Cortex of kidney (tissue), 1 donor: ENCODE measurements at places on chromosomes 2 and 18.

GRCh38 chr2:153110486-153110885 lies 368.1 kb downstream of the RPRM start:
- no peak for DNase-seq

- DNase-seq: no peak
Observed at GRCh38 chr2:205816268-205816667, 134.0 kb downstream of the NRP2 start.

GRCh38 chr2:168929031-168929430 lies 27.9 kb downstream of the G6PC2 start:
- DNase-seq: no peak

DNA sequence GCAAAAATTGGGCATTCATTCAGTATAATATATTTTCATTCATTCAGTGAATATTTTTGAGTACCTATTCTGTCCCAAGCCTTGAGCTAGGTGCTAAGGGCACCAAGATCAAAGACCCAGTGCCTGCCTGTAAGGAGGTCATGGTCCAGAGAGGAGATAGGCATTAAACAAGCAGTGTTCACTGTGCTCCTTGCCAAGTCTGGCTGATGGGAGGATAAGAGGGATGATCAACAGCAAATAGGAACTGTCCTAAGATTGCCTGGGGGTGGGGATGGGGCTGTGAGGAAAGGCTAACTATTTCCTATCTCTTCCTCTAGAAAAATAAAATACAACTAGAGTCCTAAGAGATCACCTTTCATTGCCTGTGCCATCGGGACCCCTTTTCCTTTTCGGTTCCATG lies 60.4 kb downstream of the SETBP1 start:
- DNase-seq: no peak

DNA sequence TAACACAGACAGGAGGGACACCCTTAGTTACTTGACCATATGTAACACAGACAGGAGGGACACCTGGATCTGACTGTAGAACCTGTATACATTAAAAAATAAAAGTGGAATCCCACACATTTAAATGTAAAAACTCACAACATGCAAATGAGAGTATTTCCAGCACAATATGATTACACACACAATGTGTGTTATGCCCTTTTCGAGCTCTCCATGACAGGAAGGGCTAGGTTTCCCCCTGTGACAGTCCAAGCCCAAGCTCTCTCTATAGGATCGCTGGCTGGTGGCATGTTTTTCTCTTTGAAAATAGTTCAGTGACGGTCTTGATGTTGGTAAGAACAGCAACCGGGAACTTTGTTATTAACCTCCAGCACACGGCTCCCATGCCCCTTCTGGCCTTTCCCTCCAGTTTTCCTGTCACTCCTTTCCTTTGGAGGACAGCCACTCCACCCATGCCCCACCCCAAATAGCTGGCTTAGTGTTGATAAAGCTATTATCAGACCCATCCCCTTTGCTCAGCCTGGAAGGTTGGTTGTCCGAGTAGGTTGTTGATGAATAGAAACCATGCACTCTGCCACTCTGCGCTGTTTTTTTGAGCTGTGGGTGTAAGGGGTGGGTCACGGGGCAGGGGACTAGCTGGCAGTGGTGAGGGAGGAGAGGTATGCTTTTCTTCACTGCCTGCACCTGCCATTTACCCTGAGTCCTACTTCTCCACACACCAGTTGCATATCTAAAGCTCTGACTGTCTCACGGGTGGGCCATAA lies 2.7 kb downstream of the RASGRP3 start:
- DNase-seq: no peak

DNA sequence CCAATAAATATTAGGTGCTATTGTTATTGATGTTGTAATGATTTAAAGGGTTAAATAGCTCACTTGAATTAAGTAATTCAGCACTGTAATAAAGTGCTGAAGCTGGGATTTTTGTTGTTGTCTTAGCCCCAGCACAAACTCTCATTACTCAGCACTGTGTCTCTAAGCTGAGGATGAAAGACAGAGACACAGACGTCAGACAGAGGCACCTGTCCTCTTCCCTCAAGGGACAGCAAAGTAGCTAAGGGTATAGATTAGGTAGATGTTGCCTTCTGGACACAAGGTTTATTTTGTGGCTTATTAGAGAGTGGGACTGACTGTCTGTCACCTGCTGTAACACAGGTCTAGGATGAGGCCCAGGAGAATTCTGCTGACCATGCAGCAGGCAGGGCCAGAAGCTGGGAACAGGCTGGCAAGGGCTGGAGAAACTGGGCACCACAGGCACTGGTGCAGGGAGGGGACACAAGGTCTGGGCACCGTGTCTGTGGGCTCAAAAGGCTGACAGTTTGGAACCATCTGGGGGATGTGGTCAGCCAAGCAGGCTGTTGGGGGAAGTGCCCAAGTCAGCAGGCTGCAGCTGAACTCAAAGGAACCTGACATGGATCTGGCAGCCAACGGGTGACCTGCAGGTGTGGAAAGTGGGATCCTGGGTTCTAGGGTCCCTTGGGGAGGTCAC lies 20.0 kb upstream of the PTPN4 start:
- no peak for DNase-seq

- no peak for DNase-seq
Observed at GRCh38 chr18:67359873-67360838, 156.4 kb downstream of the DSEL start.

DNA sequence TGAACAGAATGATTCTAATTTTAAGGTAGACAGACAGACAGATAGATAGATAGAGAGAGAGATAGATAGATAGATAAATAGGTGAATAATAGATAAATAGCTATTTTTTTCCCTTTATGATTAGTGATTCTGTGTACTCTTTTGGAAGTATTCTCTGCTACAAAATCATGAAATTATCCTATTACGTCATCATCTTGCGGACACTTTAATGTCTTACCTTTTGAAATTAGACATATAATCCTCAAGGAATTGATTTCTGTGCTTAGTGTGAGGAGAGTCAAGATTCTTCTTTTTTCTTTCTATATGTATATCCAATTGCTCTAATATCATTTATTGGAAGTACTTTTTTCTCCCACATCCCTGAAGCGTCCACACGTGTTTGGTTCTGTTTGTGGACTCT lies 215.2 kb downstream of the SCG2 start:
- no peak for DNase-seq

- DNase-seq: no peak
Observed at GRCh38 chr2:239113171-239113570, 265.3 kb downstream of the TWIST2 start.

- no peak for DNase-seq
Observed at GRCh38 chr2:98924910-98925309, 11.1 kb downstream of the CRACDL start.

DNA sequence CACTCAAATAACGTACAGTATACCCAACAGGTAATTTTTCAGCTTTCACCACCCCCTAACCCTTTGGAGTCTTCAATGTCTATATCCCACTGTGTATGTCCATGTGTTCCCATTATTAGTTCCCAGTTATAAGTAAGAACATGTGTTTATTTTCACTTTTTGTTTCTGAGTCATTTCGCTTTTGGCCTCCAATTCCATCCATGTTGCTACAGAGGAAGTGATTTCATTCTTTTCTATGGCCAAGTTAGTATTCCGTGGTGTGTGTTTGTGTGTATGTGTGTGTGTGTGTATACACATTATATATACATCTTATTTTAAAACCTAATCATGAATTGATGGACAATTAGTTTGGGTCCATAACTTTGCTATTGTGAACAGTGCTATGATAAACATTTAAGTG lies 464.4 kb downstream of the CMPK2 start:
- no peak for DNase-seq

GRCh38 chr2:149387411-149387810 lies 57.0 kb downstream of the LYPD6 start:
- DNase-seq: no peak

DNA sequence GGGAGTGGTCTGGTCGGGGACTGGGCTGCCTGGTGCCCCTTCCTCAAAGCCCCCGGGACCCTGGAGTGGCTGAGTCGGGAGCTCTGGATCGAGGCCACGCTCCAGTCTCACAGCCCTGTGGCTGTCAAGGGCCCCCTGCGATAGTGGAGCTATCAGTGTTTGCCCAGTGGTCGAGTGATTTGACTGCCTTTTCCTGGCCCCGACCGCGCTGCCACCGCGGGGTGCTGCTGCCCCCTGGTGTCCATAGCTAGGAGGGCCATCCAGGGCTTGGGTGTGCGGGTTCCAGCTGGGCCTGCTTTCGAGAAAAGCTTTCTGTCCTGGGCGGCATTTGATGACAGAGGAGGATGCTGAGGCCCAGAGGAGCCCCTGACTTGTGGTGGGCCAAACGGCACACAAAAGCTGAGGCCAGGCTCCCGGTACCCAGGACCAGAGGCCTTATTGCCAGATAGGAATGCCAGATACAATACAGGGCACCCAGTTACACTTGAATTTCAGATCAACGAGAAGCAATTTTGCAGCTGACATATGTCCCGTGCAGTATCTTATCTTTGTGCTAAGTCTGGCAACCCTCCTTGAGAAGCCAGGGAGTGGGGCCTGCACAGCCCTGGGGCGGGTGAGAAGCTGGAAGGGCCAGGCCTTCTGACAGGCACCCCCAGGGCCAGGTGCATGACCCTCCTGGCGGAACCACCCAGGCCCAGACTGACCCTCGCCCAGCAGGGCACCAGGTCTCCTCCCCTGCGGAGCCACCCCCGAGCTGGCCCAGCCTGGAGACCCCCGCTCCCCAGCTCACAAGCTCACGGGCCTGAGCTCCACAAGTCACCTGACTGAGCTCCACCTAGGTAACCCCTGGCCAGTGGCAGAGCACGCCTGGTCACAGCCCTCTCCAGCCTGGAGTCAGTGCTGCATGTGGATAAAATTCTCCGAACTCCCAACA lies 13.0 kb downstream of the ODC1 start:
- no peak for DNase-seq

DNA sequence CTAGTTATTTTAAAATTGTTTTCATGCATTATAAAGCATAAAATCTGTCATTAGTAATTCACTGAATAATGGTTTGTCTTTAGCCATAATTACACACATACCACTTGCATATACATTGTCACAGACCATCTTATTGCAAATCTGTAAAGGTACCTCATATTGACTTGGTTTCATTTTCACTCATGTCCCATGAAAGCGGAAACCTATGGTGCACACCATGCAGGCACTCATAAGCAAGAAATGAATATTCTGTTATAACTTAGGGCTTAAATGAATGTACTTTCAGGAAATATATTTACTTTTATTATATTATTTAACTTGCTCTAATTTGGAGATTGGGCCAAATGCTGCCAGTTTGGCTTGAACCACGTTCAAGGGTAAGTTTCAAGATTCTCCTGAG lies 29.2 kb upstream of the STK17B start:
- DNase-seq: no peak

GRCh38 chr18:46071653-46072375 lies at the start of gene PSTPIP2:
Gene PSTPIP2 (minus strand): TSS chr18:46072260. CDS start chr18:46072188, 72 bp downstream.
- peak; percentile 5 for DNase-seq

DNA sequence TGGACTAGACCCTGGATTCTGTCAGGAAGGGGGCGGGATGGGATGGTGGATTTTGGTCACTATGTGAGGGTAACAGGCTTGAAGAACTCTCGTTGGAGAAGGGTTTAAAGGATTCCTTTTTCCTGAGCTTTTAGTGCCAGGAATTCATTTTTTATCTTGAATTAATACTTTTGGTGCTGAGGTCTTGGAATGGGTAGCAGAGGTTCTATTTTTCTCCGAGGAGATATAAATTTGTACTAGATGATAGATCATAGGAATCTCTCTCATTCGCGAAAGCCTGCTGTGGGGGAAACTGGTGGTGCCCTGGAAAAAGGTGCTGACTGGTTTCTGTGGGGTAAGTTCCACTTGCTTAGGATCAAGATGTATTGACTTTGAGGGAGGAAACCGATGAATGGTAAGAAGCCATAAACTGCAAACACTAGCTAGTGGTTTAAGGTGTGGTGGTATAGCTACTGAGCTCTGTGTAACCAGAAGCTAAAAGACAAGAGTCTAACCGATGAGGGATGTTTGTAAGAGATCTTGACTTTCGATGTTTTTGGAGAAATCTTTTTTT lies 706 bp downstream of the AGPS start:
- no peak for DNase-seq

- no peak for DNase-seq
Observed at GRCh38 chr18:79952996-79953559, 1.6 kb upstream of the SLC66A2 start.

DNA sequence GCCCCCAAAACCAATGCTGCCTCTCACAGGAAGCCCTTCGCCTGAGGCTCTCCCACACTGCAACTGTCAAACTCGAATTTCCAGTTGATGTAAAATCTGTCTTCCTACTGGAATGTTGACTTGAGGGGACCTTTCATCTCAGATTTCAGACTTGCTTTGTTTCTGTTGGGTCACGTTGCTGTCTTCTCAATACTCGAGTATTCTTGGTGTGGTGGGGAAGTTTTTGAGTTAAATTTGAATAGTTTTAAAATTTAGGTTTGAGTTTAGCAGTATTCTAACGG lies 50.8 kb downstream of the AGAP1 start:
- no peak for DNase-seq

GRCh38 chr2:60481257-60481656 lies 72.2 kb downstream of the BCL11A start:
- no peak for DNase-seq

DNA sequence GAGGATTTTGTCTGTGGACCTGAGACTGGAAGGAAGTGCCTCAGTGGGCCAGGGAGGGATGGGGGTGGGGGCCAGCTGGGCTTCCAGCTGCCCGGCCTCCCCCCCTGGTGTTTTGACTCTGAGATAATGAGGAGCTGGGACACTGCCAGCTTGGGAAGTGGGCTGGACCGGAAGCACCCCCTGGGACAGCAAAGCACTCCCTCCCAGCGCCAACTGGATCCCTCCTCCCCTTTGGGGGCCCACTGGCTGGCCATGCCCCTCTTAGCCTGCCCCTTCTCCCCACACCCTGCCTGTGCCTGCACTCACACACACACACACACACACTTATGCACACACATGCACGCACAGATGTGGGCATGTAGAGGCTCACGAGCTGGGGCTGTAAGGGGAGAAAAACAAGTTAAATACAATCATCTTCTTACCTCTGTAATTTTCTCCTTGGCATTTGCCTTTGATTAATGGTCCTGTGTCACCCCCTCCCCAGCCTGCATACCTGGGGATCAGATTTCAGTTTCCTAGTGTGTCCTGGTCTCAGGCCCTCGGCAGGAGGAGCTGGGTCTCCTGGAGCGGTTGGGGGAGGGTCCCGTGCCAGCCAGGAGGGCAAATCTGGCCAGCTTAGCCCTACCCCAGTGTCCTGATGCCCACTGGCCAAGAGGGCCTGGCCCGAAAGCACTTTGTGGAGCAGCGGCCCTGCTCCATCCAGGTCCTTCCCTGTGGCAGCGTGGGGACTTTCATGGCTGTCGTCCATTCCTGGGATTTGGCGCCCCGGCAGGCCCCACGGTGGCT lies 3.6 kb downstream of the ITM2C start:
- no peak for DNase-seq

DNA sequence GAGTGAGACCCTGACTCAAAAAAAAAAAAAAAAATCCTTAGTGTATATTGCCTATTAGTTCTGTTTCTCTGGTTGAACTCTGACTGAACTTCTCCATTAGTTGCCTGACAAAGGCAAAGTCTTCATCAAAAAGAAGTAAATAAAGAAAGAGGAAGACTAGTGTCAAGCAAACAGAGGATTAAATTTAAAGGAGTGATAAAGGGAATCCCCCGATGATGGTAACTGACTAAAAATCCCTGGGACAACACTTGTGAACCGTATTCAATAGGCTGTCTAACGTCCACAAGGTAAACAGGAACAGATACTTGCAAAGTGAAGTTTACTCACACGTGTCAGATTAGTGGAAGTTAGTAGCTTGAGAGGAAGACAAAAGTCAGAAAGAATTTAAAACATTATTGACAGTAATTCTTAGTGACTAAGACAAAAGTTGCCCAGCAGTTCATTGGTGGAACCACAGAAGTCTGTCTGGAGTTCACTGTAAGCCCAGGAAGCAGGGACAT lies 26.2 kb upstream of the SPOPL start:
- no peak for DNase-seq
